ENCODE measurements at places on chromosomes 5 and 9. TPM values are rescaled to one million over a fixed set of nuclear protein-coding genes. Genes with fewer than 3 reads are reported as not detected.
A peak's percentile ranks its signal among the peaks of the same experiment; 100 is the strongest.

GRCh38 chr5:1033178-1033577 is 24.6 kb downstream of the NKD2 start:
- H3K4me3 ChIP-seq: no peak overlapping the region
- no peaks in the 10 kb centered on the region for H3K36me3 ChIP-seq
- H3K4me1 ChIP-seq: no peaks in the 10 kb centered on the region
- no peaks in the 10 kb centered on the region for H3K27me3 ChIP-seq
- no peak for DNase-seq
- H3K27ac ChIP-seq: no peak overlapping the region

DNA sequence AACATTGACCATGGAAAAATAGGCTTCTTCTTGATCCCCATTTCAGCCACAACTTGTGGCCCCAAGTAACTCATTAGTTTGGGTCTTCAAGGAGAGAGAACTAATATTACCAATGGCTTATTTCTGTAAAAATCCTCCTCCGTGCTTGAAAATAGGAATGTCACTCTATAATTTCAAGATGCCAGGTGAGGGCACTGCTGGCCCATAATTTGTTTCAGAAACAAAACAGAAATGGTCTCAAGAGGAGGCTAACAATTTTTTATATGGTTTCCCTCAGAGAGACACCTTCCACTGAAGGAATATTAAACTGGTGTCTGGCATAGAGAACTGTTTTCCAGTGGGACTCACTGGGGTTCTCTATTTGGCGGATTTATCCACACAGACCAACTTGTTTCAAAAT is 437.0 kb upstream of the TRPC7 start:
- H3K4me1 ChIP-seq: no peaks in the 10 kb centered on the region
- no peaks in the 10 kb centered on the region for H3K36me3 ChIP-seq
- H3K27me3 ChIP-seq: no peaks in the 10 kb centered on the region
- DNase-seq: peak; percentile 40
- H3K4me3 ChIP-seq: no peak overlapping the region

DNA sequence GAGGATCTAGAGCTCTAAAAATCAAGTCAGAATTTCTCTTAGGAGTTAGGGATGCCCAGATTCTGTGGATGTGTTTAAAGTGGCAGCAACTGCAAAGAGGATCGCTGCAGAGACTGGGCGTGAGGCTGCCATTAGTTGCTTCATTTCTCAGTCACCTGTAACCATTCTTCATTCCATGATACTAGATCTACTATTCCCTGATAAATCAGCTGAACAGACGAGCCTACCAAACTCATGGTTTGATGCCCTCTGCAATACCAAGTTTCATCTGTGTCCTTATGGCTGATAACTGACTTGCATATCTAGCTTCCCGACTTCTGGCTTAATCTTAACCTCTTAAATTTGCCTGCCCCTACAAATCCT is 33.3 kb downstream of the UBE2R2 start:
- no peaks in the 10 kb centered on the region for H3K36me3 ChIP-seq
- peaks cover 44% of the 10 kb centered on the region for H3K4me1 ChIP-seq
- no peak for DNase-seq
- H3K4me3 ChIP-seq: no peak overlapping the region
- H3K27me3 ChIP-seq: no peaks in the 10 kb centered on the region

GRCh38 chr9:128247226-128247803 is 28.5 kb downstream of the GOLGA2 start:
- no peak overlapping the region for H3K27ac ChIP-seq
- no peaks in the 10 kb centered on the region for H3K36me3 ChIP-seq
- H3K4me3 ChIP-seq: no peak overlapping the region

DNA sequence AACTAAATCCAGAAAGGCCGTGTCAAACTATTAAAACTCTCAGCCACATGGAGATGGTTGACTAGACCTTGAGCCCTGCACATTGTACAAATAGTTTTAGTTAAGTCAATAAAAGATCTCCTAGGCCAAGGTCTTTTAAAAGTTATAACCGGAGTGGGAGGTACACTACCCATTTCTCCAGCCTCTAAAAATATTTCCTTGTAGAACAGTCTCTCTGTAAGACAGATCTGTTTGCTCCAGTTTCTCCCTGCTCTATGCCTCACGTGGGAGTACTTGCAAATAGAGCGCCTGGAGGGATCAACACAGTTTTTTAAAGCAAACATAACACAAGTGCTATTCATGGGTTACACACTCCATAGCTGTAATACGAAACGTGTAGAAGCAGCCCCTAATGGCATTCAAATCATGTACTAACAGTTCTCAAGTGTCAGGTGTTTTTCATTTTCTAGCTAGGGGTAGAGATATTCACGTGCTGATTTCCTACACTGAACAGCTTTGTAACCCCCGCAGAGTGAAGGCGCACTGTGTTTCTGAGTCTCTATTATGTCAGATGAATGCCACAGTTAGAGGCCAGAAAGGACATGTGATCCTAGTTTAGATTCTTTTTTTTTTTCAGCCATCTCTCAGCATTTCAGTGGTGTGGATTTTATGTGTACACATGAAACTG is 703.4 kb upstream of the GRAMD2B start:
- no peaks in the 10 kb centered on the region for H3K27me3 ChIP-seq
- H3K4me3 ChIP-seq: no peak overlapping the region
- no peaks in the 10 kb centered on the region for H3K36me3 ChIP-seq
- no peak overlapping the region for H3K27ac ChIP-seq
- no peaks in the 10 kb centered on the region for H3K4me1 ChIP-seq

DNA sequence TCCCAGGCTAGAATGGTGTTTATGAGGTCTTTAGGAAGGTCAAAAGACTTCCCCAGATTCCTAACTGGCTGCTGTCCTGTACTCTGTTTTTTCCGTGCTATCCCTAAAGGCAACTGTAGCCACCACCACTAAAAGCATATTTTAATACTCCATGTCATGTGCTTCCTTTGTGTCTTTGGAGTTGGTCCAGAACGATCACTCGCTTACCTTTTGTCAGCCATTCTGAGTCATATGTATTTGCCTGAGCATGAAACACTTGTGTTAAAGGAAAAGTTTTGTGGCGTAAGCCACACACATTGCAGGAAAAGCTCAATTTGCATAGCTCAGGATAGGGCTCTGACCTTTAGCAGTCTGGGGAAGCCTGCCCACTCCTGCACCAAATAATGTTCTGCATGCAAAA is 299.6 kb downstream of the NTRK2 start:
- H3K4me3 ChIP-seq: no peak overlapping the region
- H3K27me3 ChIP-seq: no peaks in the 10 kb centered on the region
- no peaks in the 10 kb centered on the region for H3K36me3 ChIP-seq
- H3K4me1 ChIP-seq: no peaks in the 10 kb centered on the region
- no peak for DNase-seq
- no peak overlapping the region for H3K27ac ChIP-seq

- no peak overlapping the region for H3K27ac ChIP-seq
- H3K4me1 ChIP-seq: peaks cover 6% of the 10 kb centered on the region
- DNase-seq: no peak
- H3K4me3 ChIP-seq: no peak overlapping the region
- no peaks in the 10 kb centered on the region for H3K36me3 ChIP-seq
- no peaks in the 10 kb centered on the region for H3K27me3 ChIP-seq
These were observed 23.2 kb upstream of the TBC1D9B start for GRCh38 chr5:179930788-179931473.

- H3K27me3 ChIP-seq: no peaks in the 10 kb centered on the region
- no peaks in the 10 kb centered on the region for H3K36me3 ChIP-seq
- H3K27ac ChIP-seq: no peak overlapping the region
- H3K4me3 ChIP-seq: no peak overlapping the region
These were observed 726.0 kb downstream of the DNAH5 start for GRCh38 chr5:13218518-13218917.

DNA sequence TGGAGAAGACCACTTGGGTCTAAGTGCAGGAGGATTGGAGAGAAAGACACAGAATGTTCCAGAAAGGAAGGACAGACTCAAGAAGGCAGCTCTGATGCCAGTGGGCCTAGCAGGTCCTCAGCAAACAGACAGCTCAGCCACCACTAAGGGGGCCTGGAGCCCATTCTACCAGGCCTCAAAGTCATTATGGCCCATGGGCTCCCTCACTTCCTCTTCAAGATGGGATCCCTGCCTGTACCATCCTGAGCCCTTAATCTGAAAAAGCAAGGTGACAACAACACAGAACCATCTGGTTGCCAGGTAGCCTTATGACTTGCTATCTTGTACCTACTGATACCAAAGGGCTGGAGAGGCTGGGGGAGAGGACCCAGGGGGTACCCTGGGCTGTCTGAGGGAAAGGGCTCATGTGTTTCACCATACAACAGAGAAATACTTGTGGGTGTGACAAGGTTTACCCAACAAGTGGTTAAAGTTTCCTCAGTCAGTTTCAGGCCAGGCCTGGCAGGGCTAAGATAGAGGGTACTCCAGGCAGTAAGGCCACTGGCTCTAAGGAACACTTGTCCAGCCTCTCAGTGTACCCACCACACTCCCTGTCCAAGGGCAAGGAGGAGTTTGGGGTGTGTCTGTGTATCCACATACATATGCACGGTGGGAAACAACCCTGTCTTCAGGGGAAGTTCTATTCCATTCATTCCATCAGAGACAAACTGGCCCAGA is 30.7 kb downstream of the TCF7 start:
- peaks cover 19% of the 10 kb centered on the region for H3K36me3 ChIP-seq
- H3K4me3 ChIP-seq: no peak overlapping the region
- H3K4me1 ChIP-seq: no peaks in the 10 kb centered on the region
- H3K27ac ChIP-seq: no peak overlapping the region
- DNase-seq: no peak
- H3K27me3 ChIP-seq: no peaks in the 10 kb centered on the region

MYO10 gene
- not detected for total RNA-seq

VCAN gene
- total RNA-seq: not detected

BRD3OS gene
- 41.0 TPM for total RNA-seq
